Motor neuron (in vitro differentiated cells): ENCODE measurements at places on chromosomes 4 and X. TPM values are rescaled to one million over a fixed set of nuclear protein-coding genes. Genes with fewer than 3 reads are reported as not detected.

Gene KIT
- total RNA-seq, result 0.63 and 2.1 TPM in 2 replicates

Gene YY2
- total RNA-seq, result 0.73 and 0.88 TPM in 2 replicates

Gene TEX11
- 0.10 TPM in 1 of 2 replicates, not detected in the other for total RNA-seq

Gene CITED1
- 0.56 and 2.6 TPM in 2 replicates for total RNA-seq

Gene GPM6B
- total RNA-seq, result 15.5 and 16.8 TPM in 2 replicates

DNA sequence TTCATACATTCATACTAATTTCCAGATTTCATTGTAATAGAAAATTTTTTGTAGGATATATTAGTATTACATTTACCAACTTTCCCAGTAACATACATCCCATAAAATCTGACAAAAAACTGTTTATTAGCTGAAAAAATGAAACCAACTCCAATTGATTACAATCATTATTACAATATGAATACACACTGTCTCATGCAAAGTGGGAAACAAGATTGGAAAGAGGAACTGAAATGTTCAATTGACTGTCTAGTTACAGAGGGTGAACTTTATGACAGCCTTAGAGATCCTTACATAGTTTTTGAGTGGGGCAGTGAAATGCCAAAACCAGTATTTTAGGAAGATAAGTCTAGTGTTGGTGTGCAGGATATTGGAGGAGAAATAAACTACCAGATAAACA is 2.3 kb upstream of the AMBN start:
- no peak for ATAC-seq

DNA sequence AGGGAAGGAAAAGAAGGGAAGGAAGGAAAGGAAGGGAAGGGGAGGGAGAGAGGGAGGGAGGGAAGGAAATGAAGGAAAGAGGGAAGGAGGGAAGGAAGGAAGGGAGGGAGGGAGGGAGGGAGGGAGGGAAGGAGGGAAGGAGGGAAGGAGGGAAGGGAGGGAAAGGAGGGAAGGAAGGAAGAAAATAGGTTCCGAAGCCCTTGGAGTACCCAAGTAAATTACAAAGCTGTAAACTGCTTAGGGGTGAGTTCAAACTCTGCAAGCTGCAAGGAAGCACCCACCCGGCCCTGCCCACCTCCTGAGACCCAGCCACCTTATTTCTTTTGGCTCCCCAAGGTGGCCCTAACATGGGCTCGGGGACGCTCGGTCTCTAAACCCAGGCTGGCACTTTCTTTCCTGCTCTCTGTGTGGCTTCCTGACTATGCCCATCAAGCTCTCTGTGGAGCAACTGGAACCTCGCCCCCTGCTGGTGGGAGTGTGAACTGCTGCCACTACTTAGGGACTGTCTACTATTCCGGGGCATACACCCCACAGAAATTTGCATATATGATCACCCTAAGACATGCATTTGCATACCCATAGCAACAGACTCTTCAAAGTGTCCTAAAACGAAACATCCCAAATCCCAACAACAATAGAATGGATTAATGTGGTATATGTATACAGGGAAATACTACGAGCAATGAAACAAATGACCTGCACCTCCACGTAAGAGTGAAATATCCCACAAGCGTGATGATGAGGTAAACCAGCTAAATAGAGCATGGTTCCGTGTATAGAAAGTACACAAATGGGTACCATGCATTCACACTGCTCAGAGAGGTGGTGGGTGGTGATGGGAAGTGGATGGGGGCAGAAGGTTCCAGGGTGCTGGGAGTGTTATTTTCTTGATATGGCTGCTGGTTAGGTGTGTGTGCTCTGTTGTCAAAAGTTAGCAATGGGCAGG is 151.7 kb upstream of the TBL1X start:
- no peak for ATAC-seq

- ATAC-seq, result no peak
Observed at GRCh38 chr4:186924723-186925122, 201.1 kb upstream of the FAT1 start.

DNA sequence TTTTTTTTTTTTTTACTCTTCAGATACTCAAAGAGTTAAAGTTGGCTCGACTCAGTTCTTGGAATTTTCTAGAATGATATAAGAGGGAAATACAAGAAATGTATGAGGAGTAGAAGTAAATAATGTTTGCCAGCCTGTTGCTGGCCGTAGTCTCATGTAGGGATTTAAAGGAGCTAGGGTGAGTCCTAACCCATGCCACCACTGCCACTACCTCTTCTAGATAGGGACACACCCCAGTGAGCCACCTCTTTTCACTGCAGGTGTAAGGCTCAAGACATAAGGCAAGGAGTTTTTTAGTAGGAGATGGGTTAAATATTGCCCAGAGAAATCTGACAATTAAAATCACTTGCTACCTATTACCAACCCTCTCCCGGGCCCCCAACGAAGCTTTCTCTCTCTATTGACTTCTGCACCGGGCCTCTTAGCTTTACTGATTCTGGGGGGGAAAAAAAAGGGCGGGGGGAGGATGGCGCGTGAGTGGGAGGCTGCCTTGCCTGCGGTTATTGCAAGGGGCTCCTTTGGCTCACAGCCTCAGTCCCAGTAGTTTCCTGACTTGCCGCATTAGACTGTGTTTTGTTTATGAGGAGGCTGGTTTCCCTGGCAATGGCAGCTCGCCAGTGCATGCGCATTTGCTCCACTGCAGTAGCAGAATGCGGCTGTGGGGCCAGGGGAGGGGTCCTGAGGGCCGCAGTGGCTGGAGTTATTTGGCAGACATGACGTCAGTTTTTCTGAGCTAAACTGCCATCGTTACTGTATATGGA is 3.0 kb downstream of the LINC00632 start:
- peak; percentile 91 for ATAC-seq

DNA sequence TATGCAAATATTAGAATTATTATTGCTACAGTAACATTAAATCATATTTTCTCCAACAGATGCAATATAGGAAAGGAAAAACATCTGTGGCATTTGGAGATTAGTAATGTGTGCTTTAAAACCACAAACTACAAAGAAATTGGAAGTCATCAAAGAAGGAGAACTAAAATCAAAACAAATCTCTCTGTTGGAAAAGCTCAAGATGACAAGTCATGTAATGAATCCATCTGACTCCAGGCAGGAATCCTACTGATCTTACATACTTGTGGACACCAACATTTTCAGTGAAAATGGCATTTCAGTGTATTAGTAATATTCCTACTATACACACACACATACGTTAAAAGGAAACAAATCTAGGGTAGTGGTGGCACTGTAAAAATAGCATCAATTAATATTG is 98.2 kb downstream of the SLC39A8 start:
- no peak for ATAC-seq

DNA sequence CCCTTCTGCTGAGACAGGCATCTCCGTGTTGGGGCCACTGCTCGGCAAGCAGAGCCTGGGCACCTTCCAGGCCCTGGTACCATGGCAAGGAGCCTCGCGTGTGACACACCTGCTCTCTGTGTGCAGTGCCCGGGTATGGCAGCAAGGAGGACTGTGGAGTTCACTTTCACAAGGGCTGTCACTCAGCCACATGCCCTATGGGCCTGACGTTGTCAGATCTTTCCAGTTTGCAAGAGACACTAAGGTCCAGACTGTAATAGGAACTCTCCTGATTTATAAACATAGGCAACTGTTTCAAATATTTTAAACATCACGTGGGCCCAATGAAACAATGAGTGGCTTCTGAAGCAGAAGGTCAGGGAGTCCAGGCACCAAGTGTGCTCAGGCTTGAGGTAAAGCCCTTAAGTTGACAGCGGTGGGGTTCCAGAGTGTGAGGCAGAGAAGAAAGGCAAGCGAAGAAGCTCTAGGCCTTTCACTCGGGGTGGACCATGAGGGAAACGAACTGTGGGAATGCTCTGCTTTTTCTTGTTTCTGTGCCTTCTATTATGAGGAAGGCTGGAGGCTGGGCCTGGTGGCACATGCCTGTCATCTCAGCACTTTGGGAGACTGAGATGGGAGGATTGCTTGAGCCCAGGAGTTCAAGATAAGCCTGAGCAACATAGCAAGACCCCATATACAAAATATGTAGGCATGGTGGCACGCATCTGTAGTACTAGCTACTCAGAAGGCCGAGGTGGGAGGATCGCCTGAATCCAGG is 108.6 kb upstream of the TRIM2 start:
- no peak for ATAC-seq

DNA sequence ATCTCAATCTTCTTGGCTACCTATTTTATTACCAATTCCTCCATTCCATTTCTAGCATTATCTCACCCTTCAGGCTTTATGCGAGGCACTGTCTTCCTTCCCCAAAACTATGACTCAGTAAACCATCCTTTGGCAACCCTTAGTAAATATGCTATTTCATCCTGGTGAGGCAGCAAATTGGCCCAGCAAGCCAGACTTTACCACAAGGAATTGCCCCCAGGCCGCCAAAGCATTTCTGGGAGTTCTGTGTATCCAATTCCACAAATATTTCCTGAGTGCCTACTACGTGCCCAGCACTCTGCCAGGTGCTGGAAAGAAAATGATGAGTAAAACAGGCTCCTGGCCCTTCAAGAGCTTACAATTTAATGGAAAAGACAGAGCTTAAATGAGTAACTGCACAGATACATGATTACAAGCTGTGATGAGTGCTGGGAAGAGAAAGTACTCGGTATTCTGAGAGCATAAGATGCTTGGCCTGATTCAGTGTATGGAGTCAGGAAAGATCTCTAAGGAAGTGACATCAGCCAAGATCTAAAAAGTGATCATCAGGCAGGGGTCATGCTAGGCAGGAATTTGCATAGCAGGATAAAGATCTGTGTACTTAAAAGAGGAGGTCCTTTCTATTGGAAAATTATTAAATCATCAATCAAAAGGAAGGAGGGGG is 193.8 kb downstream of the ADAMTS3 start:
- no peak for ATAC-seq
